ENCODE measurements at places on chromosomes 16 and 17. TPM values are rescaled to one million over a fixed set of nuclear protein-coding genes. Genes with fewer than 3 reads are reported as not detected.
A peak's percentile ranks its signal among the peaks of the same experiment; 100 is the strongest.

- DNase-seq, result no peak
These were observed 6.0 kb downstream of the MPG start for GRCh38 chr16:83781-84615.

- DNase-seq, result no peak
These were observed 3.4 kb upstream of the THUMPD1 start for GRCh38 chr16:20744922-20745440.

DNA sequence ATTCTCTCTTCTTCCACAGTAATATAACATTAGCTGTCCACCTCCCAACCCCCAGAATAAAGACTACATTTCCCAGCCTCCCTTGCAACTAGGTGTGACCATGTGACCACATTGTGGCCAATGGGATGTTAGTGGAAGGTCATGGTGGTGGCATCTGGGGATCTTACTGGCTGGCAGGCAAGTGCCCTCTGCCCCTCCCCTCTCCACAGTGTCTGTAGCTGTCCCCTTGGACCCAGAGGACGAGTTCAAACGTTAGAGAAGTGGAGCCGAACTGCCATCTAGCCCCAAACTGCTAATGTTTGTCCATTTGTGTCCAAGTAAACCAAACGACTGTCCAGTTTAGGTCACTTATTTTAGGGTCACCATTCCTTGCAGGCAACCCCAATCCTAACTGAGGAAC lies 26.6 kb upstream of the KCNG4 start:
- peak; percentile 76 for DNase-seq

GRCh38 chr16:27301236-27301861 lies 12.4 kb upstream of the IL4R start:
- DNase-seq, result no peak

- DNase-seq, result no peak
These were observed at the start of gene AIPL1 for GRCh38 chr17:6435051-6435450. Gene AIPL1, minus strand, starts transcription at chr17:6435121. Its CDS starts 17 bp downstream, at chr17:6435104.

GRCh38 chr17:549177-550040 lies 165.2 kb downstream of the VPS53 start:
- no peak for DNase-seq

DNA sequence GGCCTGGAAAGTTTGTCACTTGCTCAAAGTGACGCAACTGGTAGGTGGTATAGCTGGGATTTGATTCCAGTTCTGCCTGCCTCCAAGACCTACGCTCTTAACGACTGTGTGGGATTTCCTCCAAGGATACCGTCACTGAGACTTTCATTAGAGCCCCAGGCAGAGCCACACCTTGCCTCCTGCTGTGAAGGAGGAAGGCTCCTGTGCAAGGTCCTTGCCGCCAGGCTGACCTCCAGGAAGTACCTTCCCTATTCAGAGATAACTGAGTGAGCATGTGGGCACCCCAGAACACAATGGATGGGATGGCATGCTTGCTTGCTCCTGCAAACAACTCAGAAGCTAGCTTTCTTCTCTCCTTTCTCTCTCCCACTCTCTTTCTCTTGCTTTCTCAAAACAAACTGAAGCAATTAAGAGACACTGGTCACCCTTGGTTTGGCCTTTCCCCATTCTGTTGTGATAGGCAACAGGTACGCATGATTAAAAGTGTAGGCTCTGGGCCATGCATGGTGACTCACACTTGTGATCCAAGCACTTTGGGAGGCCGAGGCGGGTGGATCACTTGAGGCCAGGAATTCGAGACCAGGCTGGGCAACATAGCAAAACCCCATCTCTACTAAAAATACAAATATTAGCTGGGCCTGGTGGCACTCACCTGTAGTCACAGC lies 30.7 kb downstream of the CACNG3 start:
- DNase-seq, result no peak

DNA sequence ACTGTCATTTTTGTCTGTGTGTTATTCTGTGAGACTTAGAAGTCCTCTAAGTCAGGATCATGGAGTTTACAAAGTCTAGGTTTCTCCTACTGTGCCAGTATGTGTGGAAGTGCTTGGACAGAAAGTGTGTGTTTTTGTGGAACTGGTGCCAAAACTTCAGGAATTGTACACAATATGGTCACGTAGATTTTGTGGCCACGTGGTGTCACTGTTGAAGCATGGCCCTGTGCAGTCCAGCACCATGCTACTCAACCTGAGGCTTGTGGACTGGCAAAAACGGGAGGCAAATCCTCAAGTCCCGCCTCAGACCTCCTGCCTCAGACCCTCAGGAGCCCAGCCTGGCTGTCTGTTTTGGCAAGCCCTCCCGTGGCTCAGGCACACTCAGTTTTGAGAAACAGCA lies 16.7 kb upstream of the ALKBH5 start:
- DNase-seq, result no peak

GRCh38 chr17:46194393-46195216 lies 1.4 kb upstream of the KANSL1 start:
- peak; percentile 67 for DNase-seq

DNA sequence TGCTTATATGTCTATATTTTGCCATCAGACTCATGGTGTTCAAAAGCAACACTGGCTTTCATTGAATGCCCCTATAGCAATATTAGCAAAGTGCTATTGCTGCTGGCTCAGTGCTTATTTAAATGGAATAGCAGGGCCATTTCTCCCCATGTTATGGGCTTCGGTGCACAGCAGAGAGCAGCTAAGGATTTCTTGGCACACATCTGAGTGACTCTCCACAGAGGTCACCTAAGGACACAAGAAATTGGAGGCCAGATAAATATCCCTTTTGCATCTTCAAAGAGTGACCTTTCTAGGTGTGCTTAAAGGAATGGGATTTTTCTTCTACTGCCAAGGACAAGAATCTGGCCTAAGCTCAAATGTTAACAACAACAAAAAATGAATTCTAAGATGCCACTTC lies 751.8 kb downstream of the CDH11 start:
- DNase-seq, result no peak

Gene TM4SF5
- total RNA-seq, result not detected

Gene SULT1A4
- 2.1 TPM for total RNA-seq

Gene ABCA10
- 0.55 TPM for total RNA-seq

Gene ACSM2A
- 21.7 TPM for total RNA-seq

Gene NPIPA8
- total RNA-seq, result not detected

Gene RPUSD1
- total RNA-seq, result 35.3 TPM

Measured in renal cortical epithelial cell (primary cell).